ENCODE measurements at places on chromosomes 1 and 21.

DNA sequence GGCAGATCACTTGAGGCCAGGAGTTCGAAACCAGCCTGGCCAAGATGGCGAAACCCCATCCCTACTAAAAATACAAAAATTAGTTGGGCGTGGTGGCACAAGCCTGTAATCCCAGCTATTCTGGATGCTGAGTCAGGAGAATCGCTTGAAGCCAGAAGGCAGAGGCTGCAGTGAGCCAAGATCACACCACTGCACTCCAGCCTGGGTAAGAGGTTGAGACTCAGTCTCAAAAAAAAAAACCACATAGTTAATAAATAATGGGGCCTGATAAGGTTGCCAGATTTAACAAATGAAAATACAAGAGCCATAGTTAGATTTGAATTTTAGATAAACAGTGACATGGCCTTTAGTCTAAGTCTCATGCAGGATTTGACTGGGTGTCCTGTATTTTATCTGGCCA, 175.7 kb downstream of the ZZZ3 start:
- no peak for DNase-seq

GRCh38 chr1:44261171-44261817, 48.0 kb downstream of the DMAP1 start:
- DNase-seq, result no peak

DNA sequence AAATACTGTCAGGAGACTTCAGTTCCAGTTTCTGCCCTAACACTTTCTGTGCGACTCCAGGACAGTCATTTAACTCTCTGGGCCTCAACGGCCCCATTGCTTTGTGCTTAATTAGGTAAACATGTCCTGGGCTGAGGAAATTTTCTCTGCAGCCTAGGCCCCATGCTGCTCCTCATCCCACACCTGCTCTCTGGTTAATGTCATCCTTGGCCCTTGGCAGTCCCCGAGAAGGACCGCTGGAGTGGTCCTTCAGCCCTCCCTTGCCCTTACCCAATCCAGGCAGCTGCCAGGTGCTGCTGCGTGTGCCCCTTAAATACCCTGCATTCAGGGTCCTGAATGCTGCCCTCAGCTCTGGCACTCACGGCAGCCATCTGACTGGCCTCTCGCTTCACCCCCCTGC, 18.7 kb downstream of the UBL4B start:
- DNase-seq, result no peak

DNA sequence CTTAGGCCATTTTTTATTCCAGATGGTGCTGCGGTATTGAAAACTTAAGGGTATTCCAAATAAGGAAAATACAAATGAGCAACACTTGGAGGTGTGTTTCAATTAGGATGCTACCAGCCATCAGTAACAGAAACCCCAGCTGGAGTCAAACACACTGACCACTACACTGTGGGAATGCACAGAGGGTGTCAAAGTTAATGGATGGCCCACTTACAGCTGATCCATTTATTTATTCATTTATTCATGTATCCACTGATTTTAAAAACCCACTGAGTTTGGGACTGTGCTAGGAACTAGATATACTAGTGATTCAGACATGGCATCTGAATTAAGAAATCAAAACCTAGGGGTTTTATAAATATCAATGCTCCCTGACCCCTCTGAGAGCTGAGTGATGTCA, 24.5 kb upstream of the GJA5 start:
- DNase-seq, result no peak

DNA sequence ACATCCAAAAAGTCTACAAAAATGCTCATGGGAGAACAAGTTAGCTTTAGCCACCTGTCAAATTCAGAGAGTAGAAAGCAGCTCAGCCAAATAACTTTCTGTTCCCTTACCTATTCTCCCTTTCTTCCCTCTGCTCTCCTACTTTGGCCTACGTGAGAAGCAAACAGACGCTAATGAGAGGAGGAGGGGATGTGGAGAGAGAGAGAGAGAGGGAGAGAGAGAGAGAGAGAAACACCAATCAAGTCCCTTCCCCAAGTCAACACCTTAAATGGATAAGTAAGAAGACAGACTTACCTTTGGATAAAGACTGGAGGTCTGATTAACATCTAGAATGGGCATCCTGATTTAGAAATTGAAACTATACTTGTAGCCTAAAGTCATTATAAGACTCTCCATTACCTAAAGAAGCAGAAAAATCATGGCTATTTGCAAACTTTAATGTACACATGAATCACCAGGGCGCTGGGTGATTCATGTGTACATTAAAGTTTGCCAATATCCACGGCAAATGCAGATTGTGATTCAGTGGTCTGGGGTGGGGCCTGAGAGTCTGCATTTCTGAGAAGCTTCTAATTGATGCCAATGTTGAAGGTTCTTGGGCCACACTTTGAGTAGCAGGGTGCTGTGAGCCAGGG, 13.1 kb upstream of the DUSP12 start:
- no peak for DNase-seq

- DNase-seq, result peak; percentile 28
Measured at GRCh38 chr1:77948841-77949424, 29.9 kb downstream of the FUBP1 start.

DNA sequence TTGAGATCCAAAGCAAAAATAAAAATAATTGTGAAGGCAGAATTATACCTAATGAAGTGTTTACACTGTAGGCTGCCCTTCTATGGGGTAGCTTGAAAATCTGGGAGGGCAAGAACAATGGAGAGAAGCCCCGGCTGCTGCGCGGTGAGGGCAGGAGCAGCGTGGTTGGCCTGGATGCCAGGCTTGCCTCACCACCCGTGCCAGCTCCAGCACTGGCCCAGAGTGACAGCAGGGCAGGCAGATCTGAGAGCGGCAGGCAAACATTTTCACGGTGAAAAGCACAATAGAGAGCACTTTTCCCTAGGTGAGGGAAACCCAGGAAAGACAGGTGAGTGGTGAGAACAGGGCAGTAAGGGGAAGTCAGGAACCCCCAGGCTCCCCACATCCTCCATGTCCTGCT, 1.4 kb downstream of the PROK1 start:
- no peak for DNase-seq

GRCh38 chr1:172818841-172819527, 160.1 kb downstream of the FASLG start:
- no peak for DNase-seq

- no peak for DNase-seq
Measured at GRCh38 chr1:38686927-38687255, 172.7 kb downstream of the RRAGC start.

- DNase-seq, result no peak
Measured at GRCh38 chr1:212792396-212792908, 758 bp downstream of the TATDN3 start.

- DNase-seq, result peak; percentile 76
Measured at GRCh38 chr21:42974832-42975820, 764 bp downstream of the PKNOX1 start.

DNA sequence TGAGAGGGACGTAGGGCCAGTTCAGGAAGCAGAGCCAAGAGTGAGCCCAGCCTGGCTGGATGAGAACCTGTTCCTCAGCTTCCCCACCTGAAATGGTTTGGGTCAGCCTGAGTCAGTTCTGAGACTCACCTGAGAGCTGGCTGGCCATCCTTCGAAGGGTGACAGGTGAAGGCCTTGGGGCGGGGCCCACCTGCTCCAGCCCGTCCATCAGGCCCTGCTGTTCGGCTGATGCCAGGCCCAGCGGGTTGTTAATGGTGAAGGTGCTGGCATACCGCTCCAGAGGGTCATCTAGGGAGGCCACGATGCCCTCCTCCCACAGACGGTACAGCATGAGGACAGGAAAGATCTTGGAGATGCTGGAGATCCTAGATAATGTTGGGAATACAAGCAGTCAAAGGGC, 14.1 kb downstream of the LACTBL1 start:
- no peak for DNase-seq

GRCh38 chr21:43691801-43692200, 27.1 kb upstream of the PDXK start:
- no peak for DNase-seq

GRCh38 chr1:192445241-192445640, 128.4 kb downstream of the RGS21 start:
- DNase-seq, result no peak

DNA sequence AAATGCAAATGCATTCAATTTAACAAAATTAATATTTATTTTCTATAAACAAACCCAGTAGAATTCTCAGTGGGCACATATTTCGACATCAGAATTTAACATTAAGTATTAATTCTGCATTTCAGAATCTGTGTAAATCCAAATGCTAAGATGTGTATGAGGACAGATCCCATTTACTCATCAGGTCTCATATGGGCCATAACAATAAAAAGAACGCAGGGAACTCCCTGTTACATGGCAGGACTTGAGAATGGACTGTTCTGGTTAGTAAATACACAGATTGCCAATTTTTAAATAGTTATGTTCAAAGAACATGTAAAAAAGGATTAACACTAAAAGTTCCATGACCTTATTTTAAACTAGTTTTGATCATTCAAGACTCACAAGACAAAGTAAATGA, 104.0 kb downstream of the SLC30A10 start:
- no peak for DNase-seq

DNA sequence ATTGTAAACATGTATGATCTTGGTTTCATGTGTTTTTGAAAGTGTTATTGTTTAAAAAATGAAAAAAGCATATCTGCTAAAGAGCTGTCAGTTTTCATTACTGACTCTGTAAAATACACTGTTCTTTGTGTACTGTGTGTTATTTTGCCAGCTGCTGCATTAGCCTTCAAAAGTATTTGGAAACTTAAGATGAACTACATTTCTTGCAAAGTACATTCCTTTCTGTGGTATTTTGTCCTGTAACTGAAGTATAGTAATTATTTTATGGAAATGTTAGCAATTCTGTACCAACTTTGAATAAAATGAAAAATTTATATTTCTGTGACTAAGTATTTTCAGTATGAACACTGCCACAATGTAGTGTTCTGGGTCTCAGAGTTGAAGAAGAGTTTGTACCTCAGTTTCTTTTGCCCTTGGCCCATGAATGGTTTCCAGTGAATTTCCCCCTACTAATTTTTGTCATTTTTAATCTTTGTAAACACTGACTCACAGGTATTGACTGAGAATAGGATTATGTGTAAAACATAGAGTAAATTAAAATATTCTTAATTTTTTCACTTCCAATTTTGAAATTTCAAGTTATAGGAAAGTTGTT, 32.7 kb downstream of the MRPS6 start:
- DNase-seq, result no peak

DNA sequence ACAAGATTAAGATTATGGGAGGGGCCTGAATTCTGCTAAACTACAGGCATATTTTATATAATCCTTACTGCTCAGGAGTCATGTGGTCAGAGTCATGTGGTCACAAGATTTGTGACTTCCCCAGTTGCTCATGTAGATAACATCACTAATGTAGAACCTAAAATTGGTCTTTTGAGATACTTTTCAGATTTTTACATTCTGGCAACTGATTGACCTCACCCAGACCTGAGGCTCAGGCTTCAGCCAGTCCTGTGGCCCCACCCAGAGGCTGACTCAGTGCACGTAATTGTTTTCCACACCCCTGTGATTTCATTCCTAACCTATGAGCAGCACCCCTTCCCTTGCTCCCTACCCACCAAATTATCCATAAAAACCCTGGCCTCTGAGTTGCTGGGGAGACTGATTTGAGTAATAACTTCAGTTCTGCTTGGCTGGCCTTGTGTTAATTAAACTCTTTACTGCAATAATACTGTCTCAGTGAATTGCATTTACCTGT, 41.7 kb upstream of the ZNF326 start:
- peak; percentile 36 for DNase-seq

GRCh38 chr1:83704350-83704749, 294.6 kb downstream of the TTLL7 start:
- no peak for DNase-seq

- no peak for DNase-seq
Measured at GRCh38 chr1:225645194-225645895, 7.6 kb downstream of the ENAH start.

DNA sequence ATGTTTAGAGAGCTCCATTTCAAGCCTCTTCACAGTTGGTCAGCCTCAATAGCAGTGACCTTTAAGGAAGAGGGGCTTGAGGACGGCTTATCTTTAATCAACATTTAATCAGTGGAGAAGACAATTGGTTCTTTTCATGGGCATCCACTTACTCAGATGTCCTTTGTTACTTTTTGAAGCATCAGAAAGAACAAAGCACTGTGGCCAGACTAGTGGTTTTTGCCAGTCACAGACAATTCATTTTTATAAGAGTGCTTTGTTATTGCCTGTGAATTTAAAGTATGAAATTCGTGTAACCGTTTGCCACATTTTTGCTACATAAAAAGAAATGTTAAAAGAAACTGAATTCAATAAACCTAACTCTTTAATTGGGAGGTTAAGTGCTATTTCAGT, 222.8 kb downstream of the TPR start:
- DNase-seq, result no peak

- DNase-seq, result no peak
Measured at GRCh38 chr1:245306020-245306419, 151.2 kb downstream of the KIF26B start.

GRCh38 chr1:225736437-225737098, 41.1 kb upstream of the SRP9 start:
- DNase-seq, result peak; percentile 26

- no peak for DNase-seq
Measured at GRCh38 chr1:33310702-33311101, 10.2 kb downstream of the A3GALT2 start.

GRCh38 chr1:234726359-234726943, 116.5 kb upstream of the IRF2BP2 start:
- DNase-seq, result no peak

DNA sequence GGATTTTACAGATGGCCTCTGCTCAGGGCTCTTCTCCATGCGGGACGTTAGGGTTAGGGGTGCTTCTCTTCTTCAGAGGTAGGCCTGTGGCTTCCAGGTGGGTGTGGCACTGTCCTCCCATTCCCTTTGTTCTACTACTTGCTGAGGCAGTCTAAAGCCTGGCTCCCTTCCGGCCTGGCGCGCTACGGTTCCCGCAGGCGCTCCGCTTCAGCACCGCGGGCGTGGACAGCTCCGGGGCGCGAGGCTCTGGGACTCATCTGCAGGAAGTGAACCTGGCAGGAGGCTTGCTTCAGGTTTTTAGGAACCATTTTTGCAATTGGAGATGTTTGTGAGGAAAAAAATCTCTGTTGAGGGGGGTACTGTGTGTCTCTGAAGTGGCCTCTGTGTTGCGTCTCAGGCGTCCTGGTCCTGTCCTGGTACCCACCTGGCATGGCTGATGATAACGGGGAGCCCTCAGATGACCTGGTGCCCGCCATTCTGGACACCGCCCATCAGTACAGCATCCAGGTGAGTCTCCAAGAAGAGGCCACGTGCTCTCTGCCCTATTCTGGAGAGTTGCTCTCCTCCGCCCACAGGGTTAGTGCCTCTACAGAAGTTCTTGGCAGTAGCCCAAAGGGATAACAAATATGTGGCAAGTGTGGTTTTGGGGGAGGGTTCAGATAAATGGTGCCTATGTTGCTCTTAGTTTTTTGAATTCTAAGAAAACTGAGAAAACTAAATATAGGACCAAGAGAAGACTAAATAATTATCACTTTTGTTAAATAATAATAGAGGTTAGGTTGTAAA, 1.9 kb downstream of the MANEAL start:
- peak; percentile 21 for DNase-seq

- DNase-seq, result no peak
Measured at GRCh38 chr1:48540587-48540986, 68.6 kb upstream of the SPATA6 start.
